ENCODE measurements at places on chromosomes 13 and 19.

- peak; percentile 99 for DNase-seq
Observed at GRCh38 chr19:3968556-3969434, 2.1 kb downstream of the DAPK3 start.

GRCh38 chr19:11506967-11507366 lies 1.3 kb upstream of the ZNF653 start:
- no peak for DNase-seq

DNA sequence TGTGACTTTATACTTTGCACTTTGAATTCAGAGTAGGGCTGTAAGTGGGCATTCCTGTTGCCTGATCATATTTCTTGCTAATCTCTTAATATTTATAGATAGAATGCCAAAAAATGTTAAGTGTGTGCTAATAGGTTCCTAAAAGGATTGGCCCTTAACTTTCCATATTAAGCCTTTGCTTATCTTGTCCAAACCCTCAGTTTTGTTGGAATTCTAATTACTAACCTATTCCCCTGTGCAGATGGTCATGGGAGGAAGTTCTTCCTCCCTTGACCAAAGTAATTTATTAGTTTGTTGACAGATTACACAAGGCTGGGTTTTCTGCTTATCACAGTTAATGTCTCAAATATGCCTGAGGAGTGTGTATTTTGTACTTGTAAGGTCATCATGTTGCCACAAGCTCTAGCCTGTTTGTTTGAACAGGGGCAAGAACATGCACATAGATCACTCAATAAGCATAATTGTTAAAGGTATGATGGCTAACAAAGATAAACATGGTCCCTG lies 541.1 kb upstream of the SPRY2 start:
- no peak for DNase-seq

DNA sequence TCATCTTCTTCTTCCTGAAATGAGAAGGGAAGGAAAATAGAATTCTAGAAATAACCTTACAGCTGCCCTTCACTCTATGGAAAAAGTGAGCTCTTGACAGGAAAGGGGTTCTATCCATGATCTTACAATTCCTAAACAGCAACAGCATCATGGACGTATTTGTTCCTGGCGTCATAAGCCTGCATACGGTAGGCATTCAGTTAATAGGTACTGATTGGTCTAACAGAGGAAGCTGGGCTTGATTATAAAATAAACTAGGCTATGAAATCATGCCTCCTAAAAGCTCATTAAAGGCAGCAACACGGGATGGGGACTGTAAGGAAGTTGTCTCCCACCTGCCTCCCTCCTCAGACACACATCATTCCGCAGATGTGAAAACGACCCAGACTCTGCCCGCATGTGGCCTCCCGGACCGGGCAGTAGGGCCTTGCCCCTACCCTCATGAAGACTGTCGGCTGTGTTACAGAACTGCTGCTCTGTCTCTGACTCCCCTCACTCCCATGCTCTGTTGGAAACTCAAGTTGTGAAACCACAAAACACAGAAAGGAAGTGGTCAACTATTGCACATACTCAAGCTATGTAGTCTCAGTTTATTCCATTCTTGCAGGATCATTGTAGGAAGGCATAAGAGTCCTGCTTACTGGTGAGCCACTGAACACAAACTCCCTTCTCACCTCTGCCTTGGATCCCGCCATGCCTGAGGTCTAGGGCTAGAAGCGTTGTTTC lies 129.8 kb downstream of the DLEU7 start:
- no peak for DNase-seq

- no peak for DNase-seq
Observed at GRCh38 chr13:99661791-99662190, 160.5 kb downstream of the TM9SF2 start.

- DNase-seq, result no peak
Observed at GRCh38 chr13:39379667-39380655, 223.0 kb downstream of the LHFPL6 start.

DNA sequence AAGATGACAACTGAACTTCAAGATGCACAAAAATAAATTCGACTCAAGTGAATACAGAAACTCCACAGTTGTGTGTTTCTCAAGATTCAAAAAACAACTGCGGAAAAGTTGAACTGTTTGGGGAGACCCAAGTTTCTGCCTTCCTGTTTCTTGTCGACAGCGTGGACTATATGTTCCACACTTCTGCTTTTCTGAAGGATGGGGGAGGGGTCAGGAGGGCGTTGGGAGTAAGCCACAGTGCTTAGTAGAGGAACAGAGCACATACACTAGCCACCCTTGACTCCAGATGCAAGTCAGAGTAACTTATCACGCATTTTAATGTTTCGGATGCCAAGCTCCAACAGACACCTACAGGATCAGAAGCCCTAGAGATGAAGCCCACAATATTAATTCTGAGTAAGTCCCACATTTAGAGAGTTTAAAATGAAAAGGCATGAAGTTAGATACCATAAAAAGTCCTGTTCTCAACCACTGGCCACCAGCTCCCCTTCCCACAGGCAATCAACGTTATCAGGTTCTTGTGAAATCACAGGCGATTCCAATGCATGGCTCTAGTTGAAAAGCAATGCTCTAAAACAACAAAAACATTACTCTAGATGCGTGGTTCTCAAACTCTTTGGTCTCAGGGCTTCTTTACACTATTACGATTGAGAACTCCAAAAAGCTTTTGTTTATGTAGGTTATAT lies 4.2 kb downstream of the TUBGCP3 start:
- DNase-seq, result no peak

DNA sequence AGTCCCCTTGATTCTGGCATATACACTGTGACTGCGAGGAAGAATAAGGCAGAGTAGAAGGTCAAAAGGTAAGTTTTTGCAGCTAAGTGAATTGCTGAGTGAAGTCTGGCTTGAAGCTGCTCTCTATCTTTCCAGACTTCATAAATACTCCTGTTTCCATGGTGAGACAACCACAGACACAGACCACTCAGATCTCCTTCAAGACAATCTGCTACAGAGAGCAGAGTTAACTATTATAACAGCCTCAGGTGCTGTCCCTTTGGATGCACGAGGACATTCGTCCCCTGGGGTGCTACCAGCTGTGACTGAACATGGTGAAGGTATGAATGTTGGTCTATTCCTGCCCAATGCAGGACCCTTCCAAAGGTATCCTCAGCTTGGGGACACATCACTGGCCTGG lies 104.0 kb downstream of the MYCBP2 start:
- no peak for DNase-seq

GRCh38 chr13:41978007-41978406 lies 17.1 kb upstream of the VWA8 start:
- no peak for DNase-seq

- DNase-seq, result no peak
Observed at GRCh38 chr13:92122186-92122853, 723.9 kb downstream of the GPC5 start.

DNA sequence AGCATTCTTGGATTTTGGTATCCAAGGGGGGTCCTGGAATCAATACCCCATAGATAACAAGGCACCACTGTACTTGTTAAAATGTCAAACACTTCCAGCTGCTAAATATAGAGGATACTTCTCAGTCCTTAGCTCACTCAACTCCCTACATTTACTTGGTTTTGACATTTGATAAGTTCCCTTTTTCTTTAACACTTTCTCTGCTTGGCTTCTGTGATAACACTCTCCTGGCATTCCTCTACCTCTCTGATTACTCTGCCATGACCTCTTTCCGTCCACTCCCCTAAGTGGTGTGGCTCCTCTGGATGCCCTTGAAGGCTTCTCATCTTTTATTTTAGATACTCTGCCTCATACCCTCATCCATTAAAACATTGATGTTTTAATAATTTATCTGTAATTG lies 65.2 kb downstream of the MICU2 start:
- no peak for DNase-seq

DNA sequence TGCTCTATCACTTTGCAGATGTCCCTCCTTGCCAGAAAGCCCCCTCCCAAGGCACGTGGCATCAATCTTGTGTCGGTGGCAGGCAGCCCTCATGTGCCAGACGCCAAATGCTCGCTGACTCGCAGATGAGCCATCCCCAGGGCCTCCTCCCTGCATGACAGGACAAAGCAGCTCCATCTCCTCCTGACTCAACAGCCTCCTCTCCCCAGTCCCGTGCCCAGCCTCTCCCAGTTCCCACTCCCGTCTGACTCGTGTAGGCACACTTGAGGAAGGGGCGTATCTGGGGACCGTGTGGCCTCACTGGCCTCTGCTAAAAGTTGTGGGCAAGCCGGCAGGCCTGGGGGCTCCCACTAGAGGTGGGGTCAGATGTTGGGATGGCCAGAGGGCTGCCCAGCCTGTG lies 133.6 kb downstream of the STK24 start:
- peak; percentile 58 for DNase-seq

GRCh38 chr13:46804391-46804815 lies 7.4 kb upstream of the ESD start:
- no peak for DNase-seq

DNA sequence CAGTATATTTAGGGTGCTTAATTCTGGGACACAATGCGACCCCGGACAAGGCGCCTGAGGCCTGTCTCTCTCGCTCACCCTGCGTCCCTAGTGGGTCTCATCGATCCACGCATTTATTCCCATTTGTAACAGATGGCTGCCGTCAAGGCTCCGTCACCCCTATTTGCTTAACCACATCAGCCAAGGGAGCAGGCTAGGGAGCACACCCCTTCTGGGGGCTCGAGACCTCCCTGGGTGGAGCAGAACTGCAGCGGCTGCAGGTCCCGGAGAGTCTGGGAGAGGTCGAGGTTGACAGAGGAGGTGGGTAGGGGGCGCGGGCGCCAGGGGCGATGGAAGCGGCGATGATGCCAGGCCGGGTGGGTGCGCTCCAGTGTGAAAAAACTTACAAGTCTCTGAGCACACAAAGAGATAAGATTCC lies 507 bp downstream of the ALG5 start:
- DNase-seq, result no peak

GRCh38 chr13:113076681-113077401 lies 28.8 kb upstream of the F7 start:
- no peak for DNase-seq

GRCh38 chr13:44969551-44970484 lies 19.5 kb downstream of the NUFIP1 start:
- DNase-seq, result peak; percentile 37

GRCh38 chr19:19134687-19135158 lies 3.6 kb downstream of the TMEM161A start:
- DNase-seq, result no peak

- DNase-seq, result no peak
Observed at GRCh38 chr19:40717880-40718773, 1.2 kb downstream of the ITPKC start.

GRCh38 chr13:109156181-109156935 lies 526.9 kb downstream of the MYO16 start:
- peak; percentile 54 for DNase-seq

DNA sequence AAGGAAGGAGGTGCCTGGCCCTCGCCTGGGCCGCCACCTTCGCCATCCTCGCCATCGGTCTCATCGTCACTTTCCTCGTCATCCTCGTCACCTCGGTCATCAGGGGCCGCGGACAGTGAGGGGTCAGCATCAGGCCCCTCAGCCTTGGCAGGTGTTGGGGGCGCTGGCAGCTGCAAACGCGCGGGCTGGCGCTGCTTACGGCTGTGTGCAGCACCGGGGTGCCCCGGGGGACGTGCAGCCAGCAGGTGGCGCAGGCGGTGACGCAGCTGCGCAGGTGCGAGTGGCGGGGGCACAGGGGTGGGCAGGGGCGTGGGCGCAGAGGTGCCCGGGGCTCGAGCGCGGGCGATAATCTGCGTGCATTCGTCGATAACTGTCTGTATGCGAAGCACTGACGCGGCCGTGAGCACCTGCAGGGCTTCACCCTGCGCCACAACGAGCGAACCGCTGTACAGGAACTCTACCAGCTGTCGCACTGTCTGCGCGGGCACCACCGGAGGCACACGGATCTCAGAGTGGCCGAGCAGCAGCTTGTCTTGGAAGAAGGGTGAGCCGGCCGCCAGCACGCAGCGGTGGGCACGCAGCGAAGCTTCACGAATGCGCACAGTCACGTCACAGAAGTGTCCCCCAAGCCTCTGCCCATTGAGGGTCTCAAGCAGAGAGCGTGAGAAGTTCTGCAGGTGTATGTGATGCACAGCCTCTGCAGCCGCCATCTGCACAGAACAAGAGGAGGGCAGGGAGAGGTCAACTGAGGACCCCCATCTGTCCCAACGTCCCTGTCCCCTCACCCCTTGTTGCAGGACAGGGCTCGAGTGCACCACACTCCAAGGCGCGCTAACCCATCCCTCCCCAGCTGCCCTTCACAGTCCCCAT lies 2.4 kb downstream of the ZBTB45 start:
- no peak for DNase-seq

GRCh38 chr19:4557971-4558941 lies 1.2 kb downstream of the SEMA6B start:
- no peak for DNase-seq

DNA sequence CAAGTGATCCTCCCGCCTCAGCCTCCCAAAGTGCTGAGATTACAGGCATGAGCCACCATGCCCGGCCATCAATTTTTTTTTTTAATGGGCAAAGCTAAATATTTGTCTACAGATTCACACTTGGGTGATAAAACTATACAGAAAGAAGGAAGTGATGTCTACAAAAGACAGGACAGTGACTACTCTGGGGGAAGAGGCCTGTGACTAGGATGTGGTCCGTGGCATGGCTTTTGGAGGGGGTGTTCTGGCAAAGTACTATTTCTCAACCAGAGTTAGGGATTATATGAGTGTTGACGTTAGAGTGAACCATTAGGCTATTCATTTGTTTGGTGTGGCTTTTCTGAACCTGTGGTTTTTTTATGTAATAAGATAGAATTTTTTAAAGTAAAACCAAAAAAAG lies 42.7 kb downstream of the INSR start:
- no peak for DNase-seq

GRCh38 chr19:30073152-30074000 lies 131.3 kb downstream of the URI1 start:
- no peak for DNase-seq

DNA sequence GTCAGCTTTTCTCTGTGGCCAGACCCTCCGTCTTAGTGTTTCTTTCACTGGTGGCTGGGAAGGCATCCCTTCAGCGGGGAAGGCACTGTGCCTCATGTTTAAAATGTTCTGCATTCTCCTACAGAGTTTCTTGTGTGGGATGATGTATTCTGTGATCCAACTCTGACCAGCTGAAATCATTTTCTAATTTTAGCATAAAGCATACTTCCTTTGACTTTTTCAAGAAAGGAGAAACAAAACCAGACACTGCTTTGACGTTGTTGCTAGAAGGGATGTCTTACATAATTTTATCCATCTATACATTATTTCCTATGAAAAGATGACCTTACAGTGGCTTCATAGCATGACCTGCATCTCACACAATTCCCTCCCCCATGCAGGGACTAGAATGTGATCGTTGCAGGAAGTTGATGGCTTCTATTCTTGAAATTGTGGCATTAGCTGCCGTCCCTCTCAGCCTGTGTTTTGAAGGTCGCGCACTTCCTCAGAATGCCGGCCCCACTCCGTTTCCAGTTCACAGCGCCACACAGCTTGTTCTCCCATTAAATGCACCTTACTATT lies 38.6 kb upstream of the TEX29 start:
- DNase-seq, result no peak
